IMR-90 (cell line): ENCODE measurements at places on chromosomes 16 and 17. TPM values are rescaled to one million over a fixed set of nuclear protein-coding genes. Genes with fewer than 3 reads are reported as not detected.

ESRP2 gene
- under 0.01 TPM in 1 of 2 replicates, not detected in the other for total RNA-seq

- DNase-seq: peak; percentile 62
Measured at GRCh38 chr16:75559564-75560372, 3.7 kb upstream of the TMEM231 start.

DNA sequence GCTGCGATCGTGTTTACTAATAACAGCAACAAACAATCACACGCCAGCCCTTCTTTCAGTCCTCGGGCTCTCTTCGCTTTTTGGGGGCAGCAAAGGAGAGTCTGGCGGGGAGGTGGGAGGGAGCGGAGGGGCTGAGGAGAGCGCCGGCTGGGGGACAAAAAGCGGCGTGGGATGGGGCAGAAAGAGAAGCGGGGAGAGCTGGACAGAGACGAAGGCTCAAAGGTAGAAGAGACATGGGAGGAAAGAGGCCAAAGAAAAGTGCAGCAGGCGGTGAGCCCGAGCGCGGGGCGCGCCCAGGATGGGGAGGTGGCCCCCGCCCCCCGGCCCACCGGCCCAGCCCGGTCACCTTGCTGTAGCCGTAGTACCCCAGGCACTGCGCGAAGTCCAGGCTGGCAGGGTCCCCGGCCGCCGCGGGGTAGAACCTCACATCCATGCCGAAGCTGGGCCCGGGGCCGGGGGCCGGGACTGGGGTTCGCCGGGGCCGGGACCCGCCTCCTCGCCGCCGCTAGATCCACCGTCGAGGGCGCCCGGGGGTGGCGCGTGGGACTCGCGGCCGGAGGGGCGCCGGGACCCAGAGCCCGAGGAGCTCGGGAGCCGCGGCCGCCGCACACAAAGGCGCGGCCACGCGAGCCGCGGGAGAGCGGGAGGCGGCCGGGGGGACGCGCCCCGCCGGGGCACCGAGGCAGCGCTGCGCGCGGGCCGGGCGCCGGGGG is 496 bp downstream of the TOX3 start:
- DNase-seq: no peak

SPATA22 gene
- total RNA-seq: 0.18 and 0.28 TPM in 2 replicates

MRPL27 gene
- 152 and 202 TPM in 2 replicates for total RNA-seq
